CD4-positive, alpha-beta T cell treated with Interleukin-6 at 100 ng/mL for 8 hours (primary cell): ENCODE measurements at places on chromosomes 6 and 20.

GRCh38 chr20:62944184-62944583, 6.2 kb downstream of the GID8 start:
- DNase-seq, result no peak

GRCh38 chr6:126529637-126530362, 189.9 kb downstream of the CENPW start:
- DNase-seq, result no peak

DNA sequence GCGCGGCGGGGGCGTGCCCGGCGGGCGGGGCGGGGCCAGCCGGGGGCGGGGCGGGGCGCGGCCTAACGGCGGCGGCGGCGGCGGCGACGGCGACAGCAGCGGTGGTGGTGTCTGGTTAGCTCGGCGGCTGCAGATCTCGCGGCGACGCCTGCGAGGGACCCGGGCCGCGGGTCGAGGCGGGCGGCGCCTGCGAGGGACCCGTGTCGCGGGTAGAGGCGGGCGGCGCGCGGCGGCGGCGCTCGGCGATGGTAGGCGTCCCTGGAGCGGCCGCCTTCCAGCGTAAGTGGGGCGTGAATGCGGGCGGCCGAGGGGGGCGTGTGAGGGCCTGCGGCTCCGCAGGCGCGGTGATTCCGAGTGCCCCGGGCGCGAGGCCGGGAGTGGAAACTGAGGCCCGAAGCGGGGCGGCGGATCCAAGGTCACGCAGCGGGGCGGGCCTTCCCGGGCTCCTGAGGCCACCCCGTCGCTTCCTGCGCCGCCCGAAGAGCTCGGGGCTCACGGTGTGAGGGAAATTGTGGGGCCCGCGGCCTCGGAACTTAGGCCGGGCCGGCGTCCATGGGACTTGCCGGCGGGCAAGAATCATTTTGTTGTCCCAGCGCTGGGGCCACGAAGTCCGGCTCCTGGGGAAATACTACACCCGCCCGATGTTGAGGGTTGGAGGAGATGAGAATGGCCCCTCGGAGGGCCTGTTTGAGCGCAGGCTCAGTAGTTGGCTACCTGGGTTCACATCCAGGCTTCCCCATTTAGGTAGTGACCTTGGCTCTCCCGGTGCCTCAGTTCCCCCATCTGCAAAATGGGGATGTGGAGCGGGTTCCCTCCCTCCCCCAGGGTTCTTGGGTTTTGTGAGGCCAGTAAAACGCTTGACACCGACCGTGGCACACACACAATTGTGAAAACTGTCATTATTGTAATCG, at the start of gene CBFA2T2:
Gene CBFA2T2, plus strand, starts transcription at position 74 of the 911 bp plus-strand sequence. Its CDS starts 172 bp downstream, at position 246.
- DNase-seq, result no peak

DNA sequence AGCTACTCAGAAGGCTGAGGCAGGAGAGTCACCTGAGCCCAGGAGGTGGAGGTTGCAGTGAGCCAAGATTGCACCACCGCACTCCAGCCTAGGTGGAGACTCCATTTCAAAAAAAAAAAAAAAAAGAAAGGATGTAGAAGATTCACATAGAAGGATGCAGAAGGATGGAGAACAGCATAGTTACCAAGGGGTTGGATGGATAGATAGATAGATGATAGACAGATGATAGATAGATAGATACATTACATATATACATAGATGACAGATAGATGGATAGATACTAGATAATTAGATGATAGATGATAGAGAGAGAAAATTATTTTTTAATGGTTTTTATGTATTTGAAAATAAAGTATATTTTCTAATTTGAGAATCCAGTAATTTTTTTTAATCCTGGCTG, 160.7 kb upstream of the ARID1B start:
- no peak for DNase-seq

DNA sequence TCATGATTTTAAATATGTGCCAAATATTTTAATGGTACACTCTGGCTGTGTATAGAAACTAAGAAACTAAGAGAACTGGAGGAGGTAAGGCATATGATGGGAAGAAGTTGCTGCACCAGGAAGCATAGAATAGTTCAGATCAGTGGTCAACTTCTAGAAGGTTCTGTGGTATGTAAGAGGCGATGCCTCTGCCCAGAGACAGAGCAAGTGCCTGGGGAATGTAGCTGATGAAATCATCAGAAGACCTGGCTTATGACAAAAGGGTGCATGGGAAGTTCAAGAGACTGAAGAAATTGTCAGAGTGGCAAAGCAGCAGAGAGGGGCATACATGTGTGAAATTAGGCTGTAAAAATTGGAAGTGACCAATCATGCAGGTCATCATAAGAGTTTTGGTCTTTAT, 580.8 kb downstream of the BMP2 start:
- DNase-seq, result no peak
